ENCODE measurements at places on chromosomes 7 and 10.

GRCh38 chr10:71948496-71949067 lies 15.6 kb upstream of the CHST3 start:
- DNase-seq: no peak

- no peak for DNase-seq
These were observed 108.9 kb upstream of the PDCD4 start for GRCh38 chr10:110762849-110763211.

GRCh38 chr7:79084423-79084822 lies 369.0 kb downstream of the MAGI2 start:
- no peak for DNase-seq

GRCh38 chr10:74342991-74343390 lies 192.0 kb downstream of the ADK start:
- DNase-seq: no peak

DNA sequence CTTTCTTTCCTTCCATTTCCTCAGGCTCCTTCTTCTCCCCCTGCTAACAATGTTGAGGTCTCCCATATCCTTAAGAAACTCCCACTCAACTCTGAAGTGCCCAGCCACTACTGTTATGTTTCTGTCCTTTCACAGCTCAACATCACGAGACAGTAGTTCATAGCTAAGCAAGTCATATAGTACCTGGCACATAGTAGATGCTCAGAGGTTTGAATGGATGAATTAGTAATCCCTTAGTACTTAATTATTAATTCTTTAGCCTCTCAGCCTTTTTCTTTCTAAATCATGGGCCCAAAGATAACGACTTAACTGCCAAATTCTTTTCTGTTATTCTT lies 22.6 kb downstream of the CSGALNACT2 start:
- no peak for DNase-seq

GRCh38 chr10:69734797-69735468 lies 66.8 kb upstream of the COL13A1 start:
- DNase-seq: no peak

DNA sequence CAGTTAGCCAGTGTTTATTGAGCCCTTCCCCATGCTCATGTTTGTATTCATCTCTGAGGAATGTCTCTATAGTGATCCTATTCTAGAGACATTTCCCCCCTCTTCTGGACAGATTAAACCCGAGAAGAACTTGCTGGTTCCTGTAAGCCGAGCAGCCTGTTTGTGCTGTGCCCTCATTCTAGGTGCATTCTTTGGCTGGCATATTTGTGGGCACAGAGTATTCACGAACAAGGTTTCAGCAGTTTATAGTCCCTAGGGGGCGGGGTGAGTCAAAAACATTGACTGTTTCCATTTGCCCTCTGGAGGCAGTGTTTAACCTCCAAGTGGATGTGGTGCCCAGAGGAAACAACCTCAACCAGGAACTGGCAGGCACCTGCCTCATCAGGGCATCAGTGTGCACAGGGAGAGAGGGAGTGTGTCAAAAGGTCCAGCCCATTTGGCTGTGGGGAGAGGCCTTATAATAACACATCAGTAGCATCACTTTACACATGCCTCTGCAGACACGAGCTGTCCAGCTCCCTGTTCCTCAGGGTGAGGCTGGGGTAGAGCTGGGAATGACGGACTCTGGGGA lies 273.3 kb upstream of the LRGUK start:
- no peak for DNase-seq

DNA sequence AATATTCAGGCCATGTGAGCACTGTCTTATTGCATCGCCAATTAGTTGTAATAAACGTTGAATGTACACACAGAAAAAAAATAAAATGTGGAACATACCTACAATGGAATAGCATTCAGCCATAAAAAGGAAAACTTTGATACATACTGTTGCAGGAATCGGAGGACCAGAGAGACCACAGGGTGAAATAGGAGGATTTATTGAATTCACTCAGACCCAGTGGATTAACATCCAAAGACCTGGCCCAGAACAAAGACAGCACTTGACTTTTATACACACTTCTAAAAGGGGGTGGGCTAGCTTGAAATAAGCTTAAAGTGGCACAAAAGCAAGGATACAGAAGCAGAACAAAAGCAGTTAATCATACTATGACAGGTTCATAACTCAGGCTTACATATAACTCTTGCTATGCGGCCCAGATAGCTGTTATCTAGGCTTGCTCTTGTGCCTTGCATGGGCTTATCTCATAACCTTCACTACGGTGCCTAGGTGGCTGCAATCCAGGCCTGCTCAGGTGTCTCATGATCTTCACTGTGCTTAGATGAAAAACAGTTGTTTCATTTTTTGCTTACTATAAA lies 292.2 kb upstream of the TAC1 start:
- DNase-seq: no peak

DNA sequence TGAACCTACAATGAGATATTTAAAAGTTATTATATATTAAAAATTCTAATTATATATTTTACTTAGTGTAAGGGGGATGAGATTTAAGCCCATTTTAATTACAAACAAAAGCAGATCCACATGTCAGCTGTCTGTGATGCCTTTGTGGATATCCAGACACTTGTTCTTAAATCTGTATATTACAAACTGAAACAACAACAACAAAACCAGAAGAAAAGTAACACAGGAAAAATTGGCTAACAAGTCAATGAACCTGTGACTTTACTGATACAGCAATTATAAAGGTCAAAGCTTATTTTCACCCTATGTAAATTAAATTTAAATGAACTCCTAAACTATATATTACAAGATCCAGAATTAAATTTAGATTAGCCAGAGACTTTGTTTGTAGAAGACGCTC lies 222.7 kb downstream of the CHCHD3 start:
- DNase-seq: no peak

DNA sequence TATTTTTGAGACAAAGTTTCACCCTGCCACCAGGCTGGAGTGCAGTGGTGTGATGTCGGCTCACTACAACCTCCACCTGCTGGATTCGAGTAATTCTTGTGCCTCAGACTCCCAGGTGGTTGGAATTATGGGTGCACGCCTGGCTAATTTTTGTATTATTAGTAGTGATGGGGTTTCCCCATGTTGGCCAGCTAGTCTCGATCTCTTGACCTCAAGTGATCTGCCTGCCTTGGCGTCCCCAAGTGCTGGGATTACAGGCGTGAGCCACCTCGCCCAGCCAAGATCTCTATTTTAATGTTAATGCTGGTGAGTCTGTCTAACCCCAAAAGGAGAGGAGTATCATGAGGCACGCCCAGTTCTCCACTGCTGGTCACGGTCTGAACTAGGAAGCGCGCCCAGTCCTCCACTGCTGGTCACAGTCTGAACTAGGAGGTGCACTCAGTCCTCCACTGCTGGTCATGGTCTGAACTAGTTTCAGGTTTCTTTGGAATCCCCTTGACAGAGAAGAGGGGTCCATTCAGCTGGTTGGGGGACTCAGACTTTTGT lies 5.6 kb upstream of the LRRC27 start:
- DNase-seq: no peak

- no peak for DNase-seq
These were observed 69.7 kb downstream of the VWA2 start for GRCh38 chr10:114308531-114309363.

GRCh38 chr10:104127411-104127810 lies 5.4 kb downstream of the SFR1 start:
- peak; percentile 41 for DNase-seq

DNA sequence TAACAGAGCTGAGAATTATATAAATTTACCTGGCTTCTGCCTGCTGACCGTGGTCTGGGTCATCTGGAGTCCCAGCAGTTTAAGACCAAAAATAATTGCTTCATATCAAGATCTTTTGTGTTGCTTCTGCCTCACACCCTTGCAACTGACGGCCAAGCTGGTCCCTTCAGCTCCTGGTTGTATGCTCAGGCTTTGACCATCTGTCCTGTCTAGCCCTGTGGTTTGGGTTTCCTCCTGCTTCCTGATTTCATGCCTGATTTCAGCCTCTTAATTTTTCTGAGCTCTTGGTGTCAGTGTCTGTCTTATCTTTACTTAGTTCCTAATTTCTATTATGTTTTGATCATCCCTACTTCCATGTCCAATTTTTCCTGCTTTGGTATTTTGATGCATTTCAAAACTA lies 87.9 kb upstream of the PLXDC2 start:
- no peak for DNase-seq

DNA sequence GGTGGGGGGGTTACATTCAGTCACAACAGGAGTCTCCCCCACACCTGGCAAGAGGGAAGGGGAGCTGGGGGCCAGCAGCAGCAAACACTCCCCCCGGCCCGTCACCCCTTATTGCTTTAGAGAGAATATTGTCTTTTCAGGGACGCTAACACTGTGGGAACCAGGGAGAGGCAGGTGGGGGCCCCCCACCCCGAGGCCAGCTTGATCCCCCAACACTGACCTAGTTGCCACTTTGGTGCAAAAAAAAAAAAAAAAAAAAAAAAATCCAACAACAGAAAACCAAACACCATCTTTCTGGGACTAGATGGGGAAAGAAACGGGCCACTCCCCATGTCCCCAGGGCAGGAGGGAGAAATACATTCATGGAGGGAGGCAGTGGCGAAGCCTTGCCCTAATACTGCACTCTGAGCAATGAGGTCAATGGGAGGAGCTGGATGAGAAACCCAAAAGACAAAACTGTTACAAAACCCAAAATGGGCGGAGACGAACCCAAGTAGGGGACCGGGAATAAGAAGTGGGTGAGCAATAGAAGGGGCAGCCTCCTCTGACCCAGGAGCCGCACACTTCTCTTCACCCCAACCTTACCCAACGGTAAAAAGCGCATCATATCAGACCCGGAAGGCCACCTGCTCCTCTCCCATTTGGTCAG lies 6.5 kb downstream of the GNB2 start:
- no peak for DNase-seq

GRCh38 chr7:105640956-105641810 lies 59.9 kb upstream of the EFCAB10 start:
- DNase-seq: peak; percentile 27

GRCh38 chr7:100629117-100629716 lies 12.1 kb downstream of the TFR2 start:
- DNase-seq: no peak

GRCh38 chr10:22984066-22984465 lies 56.2 kb downstream of the ARMC3 start:
- no peak for DNase-seq

- DNase-seq: no peak
These were observed 191.5 kb upstream of the CELF2 start for GRCh38 chr10:10826125-10826524.

GRCh38 chr7:8442814-8443304 lies 9.4 kb downstream of the NXPH1 start:
- peak; percentile 43 for DNase-seq

DNA sequence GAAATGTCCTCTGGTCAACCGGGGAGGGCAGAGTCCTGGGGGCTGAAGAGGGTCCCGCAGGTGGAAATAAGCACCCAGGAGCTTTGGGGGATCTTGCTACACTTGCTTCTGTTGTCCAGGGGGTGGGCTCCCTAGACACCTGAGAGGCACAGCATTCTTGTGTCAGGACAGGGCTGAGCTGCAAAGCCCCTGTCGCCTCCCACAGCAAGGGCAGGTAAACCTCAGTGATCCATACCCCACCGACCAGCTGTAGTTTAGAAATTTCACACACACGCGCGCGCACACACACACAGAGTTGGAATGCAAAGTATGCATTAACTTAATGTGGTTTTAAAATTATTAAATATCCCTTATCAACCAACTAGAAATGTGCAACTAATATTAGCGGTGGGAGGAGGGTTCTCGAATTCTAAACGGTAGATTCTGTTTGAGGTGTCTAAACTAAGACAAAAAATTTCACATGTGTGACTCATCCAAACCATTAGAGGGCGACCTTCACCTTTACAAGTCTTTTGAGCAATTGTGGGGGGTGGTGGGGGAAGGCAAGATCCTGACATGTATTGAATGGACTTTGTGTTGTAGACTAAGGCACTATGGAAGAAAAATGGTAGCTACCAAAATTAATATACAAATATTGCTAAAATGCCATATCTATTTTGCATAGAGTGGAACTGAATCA lies 34.3 kb upstream of the PTF1A start:
- peak; percentile 54 for DNase-seq

- no peak for DNase-seq
These were observed 94.2 kb upstream of the PRKCQ start for GRCh38 chr10:6674291-6674690.

DNA sequence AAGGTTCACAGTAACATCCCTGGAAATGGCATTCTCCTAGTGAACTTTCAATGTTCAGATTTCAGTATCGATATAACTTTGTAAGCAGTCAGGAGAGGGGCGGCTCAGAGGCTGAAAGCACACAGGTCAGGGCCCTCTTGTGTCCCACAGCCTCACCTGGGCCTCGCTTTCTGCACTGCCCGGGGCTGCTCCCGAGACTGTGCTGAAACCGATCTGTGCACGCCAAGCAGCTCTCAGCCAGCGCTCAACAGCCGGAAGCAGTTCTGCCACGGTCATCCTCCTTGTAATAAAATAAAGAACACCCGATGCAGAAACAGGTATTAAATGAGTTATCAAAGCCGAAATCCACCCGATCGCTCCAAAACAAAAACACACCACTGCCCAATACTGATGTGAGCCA lies 106.0 kb downstream of the DIP2C start:
- DNase-seq: no peak

DNA sequence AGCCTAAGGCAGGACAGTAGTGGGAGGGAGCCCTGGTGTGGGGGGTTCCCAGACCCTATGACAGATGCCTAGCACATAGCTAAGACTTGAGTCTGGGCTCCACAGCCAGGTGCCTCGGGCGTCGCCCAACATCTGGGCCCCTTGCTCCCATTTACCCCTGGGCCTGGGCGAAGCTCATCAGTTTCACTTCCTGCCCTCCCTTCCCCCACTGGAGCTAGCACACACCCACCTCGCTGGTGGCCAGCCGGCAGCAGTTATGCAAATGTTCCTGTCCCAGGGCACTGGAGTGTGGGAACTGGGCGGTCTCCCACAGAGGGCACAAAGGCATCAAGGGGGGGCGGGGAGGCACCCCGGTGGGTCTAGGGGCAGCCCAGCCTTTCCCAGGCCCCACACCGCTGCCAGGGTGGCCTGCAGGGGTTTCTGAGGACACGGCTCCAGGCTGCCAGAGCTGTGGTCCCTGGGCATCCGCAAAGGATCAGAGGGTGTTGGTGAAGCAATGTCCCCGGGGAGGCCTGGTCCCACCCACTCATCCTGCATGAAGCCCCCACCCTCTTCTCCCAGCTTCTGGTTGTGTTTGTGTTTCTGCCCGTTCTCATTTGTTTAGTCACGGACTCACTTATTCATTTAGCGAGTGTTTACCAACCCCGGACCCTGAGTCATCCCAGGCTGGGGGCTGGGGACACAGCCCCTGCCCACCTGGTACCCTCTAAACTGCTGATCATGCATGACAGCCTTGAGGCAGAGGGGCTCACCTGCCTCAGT lies 20.4 kb downstream of the SH2B2 start:
- DNase-seq: peak; percentile 29
